ENCODE measurements at places on chromosomes 16 and 17. TPM values are rescaled to one million over a fixed set of nuclear protein-coding genes. Genes with fewer than 3 reads are reported as not detected.
A peak's percentile ranks its signal among the peaks of the same experiment; 100 is the strongest.

DNA sequence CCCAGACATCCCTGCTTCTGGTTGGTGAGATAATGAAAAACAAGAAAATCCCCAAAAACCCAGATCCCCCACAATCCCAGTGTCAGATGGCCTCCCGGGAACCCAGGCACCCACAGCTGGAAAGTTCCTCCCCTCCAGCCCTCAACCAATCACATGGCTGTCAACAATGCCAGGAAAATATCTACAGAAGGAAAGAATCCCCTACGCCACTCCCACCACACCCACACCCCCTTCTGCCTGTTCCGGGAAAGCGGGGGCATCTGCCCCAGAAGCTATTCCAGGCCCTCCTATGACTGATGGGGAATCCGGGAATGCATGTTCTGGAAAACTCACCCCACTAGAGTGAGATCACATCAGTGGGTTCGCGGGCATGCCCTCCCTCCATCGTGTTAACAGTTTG lies 1.8 kb downstream of the TMEM95 start:
- no peak for DNase-seq

Gene WNT9B
- 9.6 TPM for polyA plus RNA-seq

Gene KRTAP1-5
- not detected for polyA plus RNA-seq

Gene ARL4D
- polyA plus RNA-seq = 13.4 TPM

DNA sequence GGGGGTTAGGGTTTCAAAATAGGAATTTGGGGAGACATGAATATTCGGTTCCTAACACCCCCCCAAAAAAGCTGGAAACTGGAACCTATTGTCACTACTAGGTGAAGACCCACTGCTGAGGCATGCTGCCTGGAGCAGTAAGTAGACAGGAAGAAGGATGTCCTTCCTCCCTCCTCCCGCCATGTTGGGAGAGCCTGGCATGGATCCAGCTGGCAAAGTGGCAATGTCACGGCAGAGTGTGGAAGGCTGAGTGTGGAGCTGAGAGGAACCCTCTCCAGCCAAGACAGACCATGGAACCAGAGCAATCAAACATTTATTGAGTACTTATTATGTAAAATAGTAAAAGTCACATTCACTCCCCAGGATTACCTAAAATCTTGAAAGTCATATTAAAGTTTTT lies 49.0 kb downstream of the CCDC182 start:
- DNase-seq = no peak

Gene GDE1
- 68.4 TPM for polyA plus RNA-seq

- DNase-seq = no peak
These were observed 3.3 kb downstream of the ZCCHC14 start for GRCh38 chr16:87489434-87490045.

DNA sequence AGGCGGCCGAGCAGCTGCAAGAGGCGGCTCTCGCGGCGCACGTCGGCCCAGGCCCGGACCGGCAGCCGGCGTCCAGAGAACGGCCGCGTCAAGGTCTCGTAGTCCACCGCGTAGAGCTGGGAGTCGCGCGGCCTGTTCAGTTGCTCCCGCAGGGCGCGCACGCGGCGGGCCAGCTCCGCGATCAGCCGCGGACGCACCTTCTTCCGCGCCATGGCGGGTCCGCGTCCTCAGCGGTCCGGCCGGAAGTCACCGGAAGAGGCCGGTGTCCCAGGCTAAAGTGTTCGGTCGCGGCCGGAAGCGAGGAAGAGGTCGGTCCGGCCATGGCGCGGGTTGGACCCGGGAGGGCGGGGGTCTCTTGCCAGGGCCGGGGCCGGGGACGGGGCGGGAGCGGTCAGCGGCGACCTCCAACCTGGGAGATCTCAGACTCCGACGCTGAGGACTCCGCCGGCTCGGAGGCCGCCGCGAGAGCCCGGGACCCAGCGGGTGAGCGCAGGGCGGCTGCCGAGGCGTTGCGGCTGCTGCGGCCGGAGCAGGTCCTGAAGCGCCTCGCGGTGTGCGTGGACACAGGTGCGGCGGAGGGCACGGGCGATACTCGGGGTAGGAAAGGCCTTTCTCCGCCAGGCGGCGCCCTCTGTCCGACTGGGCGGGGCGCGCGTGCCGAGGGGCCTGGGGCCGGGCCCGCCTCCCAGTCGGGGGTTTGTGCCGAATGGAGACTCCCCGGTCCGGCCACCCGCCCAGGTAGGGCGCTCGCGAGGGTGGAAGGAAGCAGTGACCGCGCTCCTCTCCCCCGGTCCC lies at the start of gene MRPS34:
TSS of gene MRPS34 (minus strand) at position 227 of the 795 bp plus-strand sequence. CDS start at position 212, 15 bp downstream.
- peak; percentile 65 for DNase-seq

Gene BAIAP3
- 4.9 TPM for polyA plus RNA-seq

Gene CES5A
- 0.08 TPM for polyA plus RNA-seq

Gene NXPH3
- polyA plus RNA-seq = 0.87 TPM

Gene SYT17
- 11.7 TPM for polyA plus RNA-seq

Gene SPN
- 2.2 TPM for polyA plus RNA-seq

GRCh38 chr16:57893559-57894389 lies 77.2 kb downstream of the CNGB1 start:
- DNase-seq = no peak

- peak; percentile 89 for DNase-seq
These were observed at the start of gene PCGF2 for GRCh38 chr17:38748149-38748891. Gene PCGF2, minus strand, starts transcription at chr17:38748336. Its CDS starts 7,934 bp downstream, at chr17:38740402.

GRCh38 chr17:81345228-81346089 lies 49.8 kb upstream of the BAHCC1 start:
- no peak for DNase-seq

- DNase-seq = no peak
These were observed 8.3 kb downstream of the ZNF629 start for GRCh38 chr16:30778549-30779244.

GRCh38 chr16:56539656-56540055 lies 19.8 kb upstream of the BBS2 start:
- no peak for DNase-seq

Gene ABCC11
- polyA plus RNA-seq = 0.23 TPM

Gene TMEM235
- polyA plus RNA-seq = not detected
